Hematopoietic multipotent progenitor cell treated with erythropoietin and hydrocortisone succinate and interleukin-3 and kit ligand, for 15 days (in vitro differentiated cells): ENCODE measurements at places on chromosomes 3 and 15.

GRCh38 chr3:106609666-106610301 is 741.0 kb upstream of the CBLB start:
- peak; percentile 6 for DNase-seq

DNA sequence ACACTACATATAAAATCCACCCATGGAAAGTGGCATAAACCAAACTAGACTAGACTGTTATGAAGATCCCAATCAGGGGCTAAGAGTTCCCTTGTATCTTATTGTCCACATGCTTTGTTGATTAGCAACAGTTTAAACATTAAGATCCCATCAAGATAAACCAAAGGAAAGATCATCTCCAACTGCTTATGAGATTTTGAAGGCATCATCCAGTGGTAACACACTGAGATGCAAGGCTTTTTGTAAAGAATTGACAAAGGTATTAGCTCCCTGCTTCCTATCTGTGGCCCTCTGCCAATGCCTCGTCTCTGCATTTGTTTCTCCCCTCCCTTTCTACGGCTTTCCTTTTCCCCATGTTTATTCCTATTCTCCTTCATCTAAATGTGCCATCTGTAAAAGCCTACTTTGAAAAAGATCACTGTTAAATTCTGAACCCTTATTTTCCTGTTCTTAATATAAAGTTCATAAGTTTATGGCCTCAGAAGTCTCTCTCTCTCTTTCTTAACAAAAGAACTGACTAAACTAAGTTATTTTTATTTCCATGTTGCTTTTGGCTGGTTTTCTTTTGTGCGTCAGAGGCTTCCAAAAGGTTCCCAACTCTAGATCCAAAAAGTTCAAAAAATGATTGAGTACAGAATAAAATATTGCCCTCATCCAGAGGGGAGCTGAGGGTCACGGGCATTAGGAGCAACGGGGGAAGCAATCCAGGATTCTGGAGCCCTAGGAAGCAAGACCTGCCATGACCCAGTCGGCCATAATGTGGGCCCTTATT is 5.5 kb downstream of the PLD1 start:
- DNase-seq, result no peak

DNA sequence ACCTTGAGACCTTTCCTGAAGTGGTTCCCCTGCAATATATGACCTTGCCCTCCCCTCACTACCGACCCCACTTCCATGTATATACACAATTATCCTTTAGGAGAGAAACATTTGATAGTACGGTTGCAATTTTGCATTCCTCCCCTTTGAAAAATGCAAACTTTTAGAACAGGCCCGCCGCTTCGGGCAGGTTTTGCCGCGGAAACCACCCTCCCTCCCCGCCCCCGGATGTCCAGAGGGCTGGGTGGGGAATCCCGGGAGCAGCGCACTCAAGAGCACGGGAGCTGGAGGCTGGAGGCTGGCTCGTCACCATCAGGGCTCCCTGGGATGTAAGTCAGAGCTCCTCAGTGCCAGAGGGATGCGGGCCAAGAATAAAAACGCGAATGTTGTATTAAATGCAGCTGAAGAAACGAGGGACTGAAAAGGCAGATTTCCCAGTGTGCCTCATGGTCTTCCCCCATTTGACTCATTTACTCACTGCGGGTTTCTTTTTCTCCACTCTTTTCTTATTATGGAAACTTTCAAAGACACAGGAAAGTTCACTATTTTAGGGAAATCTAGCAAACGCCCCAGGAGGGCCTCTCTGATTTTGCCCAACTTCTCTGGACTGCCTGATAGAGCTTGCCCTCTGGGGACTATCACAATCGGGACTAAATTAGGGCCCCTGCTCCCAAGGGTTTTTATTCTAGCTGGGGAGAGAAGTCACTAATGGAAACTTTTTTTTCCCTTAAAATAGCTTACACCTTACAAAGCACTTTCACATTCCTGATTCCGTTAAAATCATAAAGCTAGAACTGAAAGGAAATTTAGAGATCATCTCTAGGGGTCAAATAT is 2.9 kb upstream of the USP3 start:
- DNase-seq, result no peak

- DNase-seq, result no peak
Measured at GRCh38 chr3:2041931-2042330, 56.7 kb upstream of the CNTN4 start.

DNA sequence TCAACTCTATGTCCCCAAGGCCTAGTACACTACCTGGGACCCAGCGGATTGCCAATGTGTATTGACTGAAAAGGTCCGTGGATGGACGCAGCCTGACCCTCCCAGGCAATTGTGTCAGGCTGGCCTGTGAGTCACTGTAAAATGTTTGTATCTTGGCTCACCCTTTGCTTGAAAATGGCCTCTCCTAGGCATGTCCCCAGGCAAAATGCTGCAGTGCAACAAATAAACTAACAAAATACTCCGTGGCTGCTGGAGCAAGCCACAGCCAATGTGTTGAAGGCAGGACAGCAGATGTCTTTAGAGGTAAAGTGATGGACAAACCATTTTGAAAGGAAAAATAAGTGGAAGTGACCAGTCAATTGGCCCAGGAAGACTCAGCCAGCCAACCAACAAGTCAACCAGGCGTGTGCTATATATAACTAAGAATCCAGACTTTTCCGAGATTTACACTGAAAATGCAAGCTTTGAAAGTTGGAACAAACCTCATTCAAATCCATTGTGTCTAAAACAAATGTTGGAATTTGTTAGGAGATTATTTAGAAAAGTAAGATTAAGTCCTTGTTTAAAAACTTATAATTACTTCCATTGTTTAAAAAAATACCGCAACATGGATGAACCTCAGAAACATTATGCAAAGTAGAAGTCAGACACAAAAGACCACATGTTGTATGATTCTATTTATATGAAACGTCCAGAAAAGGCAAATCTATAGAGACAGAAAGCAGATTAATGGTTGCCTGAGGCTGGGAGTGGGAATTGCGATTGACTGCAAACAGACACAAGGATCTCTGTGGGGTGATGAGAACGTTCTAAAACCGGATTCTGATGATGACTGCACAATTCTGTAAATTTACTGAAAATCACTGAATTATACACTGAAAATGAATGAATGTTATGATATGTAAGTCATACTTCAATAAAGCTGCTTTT is 191.2 kb downstream of the TLE3 start:
- DNase-seq, result no peak

DNA sequence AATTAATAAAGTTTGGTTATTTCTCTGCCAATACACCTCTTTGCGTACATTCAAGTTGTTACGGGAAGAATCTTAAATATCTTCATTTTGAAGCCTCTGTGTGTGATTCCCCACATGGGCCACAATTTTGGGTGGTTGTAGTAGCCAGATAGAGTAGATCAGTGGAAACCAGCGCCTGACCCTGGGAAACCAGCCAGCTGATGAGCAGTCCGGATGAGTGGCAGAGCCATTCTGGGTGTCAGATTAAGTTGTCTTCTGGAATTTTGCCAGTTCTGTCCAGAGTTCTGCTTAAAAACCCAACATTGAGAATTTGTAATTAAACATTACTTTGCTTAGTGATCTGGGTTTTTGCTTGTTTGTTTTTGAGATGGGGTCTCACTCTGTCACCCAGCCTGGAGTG is 49.7 kb downstream of the MRPS25 start:
- peak; percentile 82 for DNase-seq

DNA sequence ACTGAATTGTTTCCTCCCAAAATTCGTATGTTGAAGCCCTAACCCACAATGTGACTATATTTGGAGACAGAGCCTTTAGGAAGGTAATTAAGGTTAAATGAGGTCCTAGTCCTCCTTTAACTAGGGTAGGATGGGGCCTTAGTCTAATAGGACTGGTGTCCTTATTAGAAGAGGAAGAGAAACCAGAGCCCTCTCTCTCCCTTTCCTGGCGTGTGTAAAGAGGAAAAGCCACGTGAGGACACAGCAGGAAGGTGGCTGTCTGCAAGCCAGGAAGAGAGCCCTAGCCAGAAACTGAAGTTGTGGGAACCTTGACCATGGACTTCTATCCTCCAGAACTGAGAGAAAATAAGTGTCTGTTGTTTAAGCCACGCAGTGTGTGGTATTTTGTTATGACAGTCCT is 94.3 kb downstream of the OXNAD1 start:
- DNase-seq, result no peak

- no peak for DNase-seq
Measured at GRCh38 chr15:101063212-101063611, 144.1 kb downstream of the LRRK1 start.

- DNase-seq, result no peak
Measured at GRCh38 chr3:171092467-171092911, 66.0 kb upstream of the SLC2A2 start.

- no peak for DNase-seq
Measured at GRCh38 chr3:177932346-177932745, 603.9 kb upstream of the KCNMB2 start.

DNA sequence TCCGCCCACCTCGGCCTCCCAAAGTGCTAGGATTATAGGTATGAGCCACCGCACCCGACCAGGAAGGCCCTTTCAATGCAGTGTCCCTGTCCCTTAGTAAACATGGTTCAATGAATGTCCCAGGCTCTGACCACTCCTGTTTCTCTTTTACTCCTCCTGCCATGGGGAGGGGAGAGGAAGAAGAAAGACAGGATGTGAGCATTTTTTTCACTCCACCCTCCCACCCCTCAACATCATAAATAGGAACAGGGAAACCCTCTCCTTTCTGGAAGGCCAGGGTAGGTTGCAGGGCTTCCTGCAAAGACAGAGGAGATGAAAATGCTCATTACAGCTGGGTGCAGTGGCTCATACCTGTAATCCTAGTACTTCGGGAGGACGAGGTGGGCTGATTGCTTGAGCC is 7.5 kb upstream of the TATDN2 start:
- no peak for DNase-seq

DNA sequence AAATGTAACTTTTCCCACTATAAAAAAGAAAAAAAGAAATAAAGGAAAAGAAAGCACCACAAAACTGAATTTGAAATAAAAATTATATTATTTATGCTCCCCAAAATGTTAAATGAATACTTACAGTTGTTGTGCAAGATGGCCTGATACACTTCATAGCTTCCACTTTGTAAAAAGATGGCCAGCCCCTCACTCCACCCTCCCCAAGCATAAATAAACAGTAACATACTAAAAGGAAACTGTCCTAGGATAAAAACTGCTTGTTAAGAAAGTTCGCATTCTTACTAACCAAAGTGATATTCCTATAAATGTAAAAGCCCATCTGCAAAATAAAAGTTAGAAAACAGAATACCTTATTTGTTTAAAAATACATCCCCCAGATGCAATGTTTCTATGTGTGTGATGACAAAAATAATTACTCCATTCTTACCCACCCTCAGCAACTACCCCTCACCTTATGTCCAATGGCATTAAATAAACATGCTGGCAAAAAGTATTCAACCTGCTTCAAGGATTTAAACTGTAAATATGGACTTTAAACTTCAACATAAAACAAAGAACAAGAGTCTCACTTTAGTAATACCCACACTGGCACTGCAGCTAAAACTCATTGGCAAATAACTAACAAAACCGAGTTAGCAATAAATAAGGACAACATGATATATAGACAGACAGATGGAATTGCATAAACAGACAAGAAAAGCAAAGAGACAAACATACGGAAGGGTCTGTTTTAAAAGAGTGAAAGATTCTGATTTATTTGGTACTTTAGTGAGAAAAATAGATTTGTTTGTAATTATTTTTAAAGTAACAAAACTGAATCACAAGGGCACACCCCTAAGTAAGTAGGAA is 47.7 kb downstream of the ZBTB20 start:
- DNase-seq, result no peak

GRCh38 chr3:4866866-4867265 is 112.4 kb upstream of the BHLHE40 start:
- no peak for DNase-seq

DNA sequence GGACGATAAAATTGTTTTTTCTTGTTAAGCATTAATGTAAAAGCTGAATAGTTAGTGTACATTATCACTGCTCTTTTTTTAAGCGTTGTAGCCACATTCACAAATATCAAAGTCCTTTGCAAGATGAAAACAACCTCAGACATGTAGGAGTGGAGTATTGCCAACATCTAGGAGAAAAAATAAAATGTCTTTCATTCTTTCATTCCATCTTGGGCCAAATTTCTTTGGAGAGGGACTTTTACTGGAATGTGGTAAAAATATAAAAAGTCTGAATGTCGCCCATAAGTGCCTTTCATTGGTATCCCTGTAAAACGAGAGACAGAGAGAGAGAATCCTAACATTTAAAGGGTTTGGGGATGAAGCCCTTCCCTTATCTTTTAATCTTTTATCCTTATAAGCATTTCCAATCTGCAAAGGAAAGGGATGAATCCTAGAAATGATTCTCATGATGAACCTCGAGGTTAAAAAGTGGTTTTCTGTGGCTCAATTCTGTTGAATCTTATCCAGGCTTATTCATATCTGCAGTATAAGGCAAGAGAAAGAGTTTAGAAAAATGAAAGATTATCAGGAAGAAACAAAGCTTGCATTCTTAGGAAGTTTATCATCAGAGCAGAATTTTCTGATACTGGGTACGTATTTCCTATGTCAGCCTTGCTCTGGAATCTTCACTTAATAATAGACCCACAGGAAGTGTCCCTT is 1031.7 kb downstream of the MCTP2 start:
- DNase-seq, result no peak

DNA sequence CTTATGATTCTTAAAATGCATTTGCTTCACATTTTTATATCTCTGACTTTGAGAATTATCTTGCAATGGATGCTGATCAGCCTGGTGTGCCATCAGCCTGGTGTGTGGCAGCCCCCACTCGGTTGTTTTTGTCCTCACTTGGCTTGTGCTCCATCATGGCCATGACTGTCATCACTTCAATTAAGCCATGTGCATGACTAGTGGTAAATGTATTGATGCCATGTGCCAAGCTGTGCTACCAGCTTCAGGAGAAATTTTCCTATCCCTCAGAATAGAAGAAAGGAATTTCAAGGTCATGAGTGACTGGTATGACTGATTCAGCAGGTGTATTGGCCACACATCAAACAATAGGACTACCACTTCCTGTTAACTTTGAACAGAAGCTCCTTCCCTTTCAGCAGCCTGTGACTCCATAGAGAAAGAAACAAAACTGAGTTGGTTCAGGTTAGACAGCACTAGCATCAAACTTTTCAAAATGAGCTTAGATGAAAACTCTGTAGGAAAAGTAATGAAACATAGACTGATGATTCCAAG is 251.7 kb downstream of the GRM7 start:
- no peak for DNase-seq

GRCh38 chr3:106814231-106814630 is 563.0 kb upstream of the CCDC54 start:
- no peak for DNase-seq

- DNase-seq, result no peak
Measured at GRCh38 chr3:30661098-30661873, 54.9 kb downstream of the TGFBR2 start.

- no peak for DNase-seq
Measured at GRCh38 chr15:65328506-65329287, 24.2 kb downstream of the RNU5B-1 start.

GRCh38 chr3:53815067-53815466 is 31.2 kb downstream of the CHDH start:
- DNase-seq, result no peak
